ENCODE measurements at places on chromosomes 2 and 18. TPM values are rescaled to one million over a fixed set of nuclear protein-coding genes. Genes with fewer than 3 reads are reported as not detected.

Gene CFAP210
- total RNA-seq: not detected

Gene DGUOK
- total RNA-seq: 71.3 TPM

Gene MTIF2
- total RNA-seq: 34.8 TPM

Gene QPCT
- 35.4 TPM for total RNA-seq

Gene CHRNG
- not detected for total RNA-seq

Gene MOCOS
- total RNA-seq: 15.3 TPM

Gene KCMF1
- total RNA-seq: 97.6 TPM

Gene LRRC30
- total RNA-seq: not detected

Gene DYNAP
- total RNA-seq: not detected

Gene TNFAIP6
- 2.3 TPM for total RNA-seq

Gene CCDC85A
- 0.29 TPM for total RNA-seq

Gene MCEE
- total RNA-seq: 2.7 TPM

Gene REG1B
- total RNA-seq: not detected

Gene FBXO36
- total RNA-seq: 4.2 TPM

Gene RBFA
- total RNA-seq: 33.0 TPM

Gene METTL21A
- 22.7 TPM for total RNA-seq

Gene PTPRN
- total RNA-seq: 3.8 TPM

Gene CTDP1
- total RNA-seq: 31.6 TPM

Gene FAM228A
- total RNA-seq: not detected

Gene MOB4
- 37.1 TPM for total RNA-seq

Gene SH3RF3
- total RNA-seq: 11.3 TPM

Gene KIF1A
- total RNA-seq: 203 TPM

Gene SERTAD2
- total RNA-seq: 13.2 TPM

Gene CFAP221
- 1.8 TPM for total RNA-seq

Gene EFHD1
- total RNA-seq: 6.5 TPM

Gene FAM117B
- 6.7 TPM for total RNA-seq

Gene SPOPL
- total RNA-seq: 13.7 TPM

Gene ACADL
- total RNA-seq: 1.1 TPM

Gene SFTPB
- total RNA-seq: not detected

Gene ADCY3
- total RNA-seq: 24.5 TPM

Gene HOXD1
- 9.8 TPM for total RNA-seq

Gene GYPC
- 137 TPM for total RNA-seq

Gene KIAA1328
- 5.8 TPM for total RNA-seq

Gene DTNA
- total RNA-seq: 19.3 TPM

Gene PLGLB1
- total RNA-seq: 0.38 TPM

Gene ABCG5
- not detected for total RNA-seq

Gene STAMBP
- total RNA-seq: 42.5 TPM

Gene ECEL1
- 2.2 TPM for total RNA-seq

Gene CKAP2L
- 2.5 TPM for total RNA-seq

Gene MOGAT1
- not detected for total RNA-seq

Gene ALPP
- not detected for total RNA-seq

Gene RAB17
- total RNA-seq: 12.1 TPM

Gene TMEM17
- total RNA-seq: 4.4 TPM

Gene KIF5C
- 7.0 TPM for total RNA-seq

Gene NGEF
- total RNA-seq: 3.6 TPM

Gene HOXD13
- not detected for total RNA-seq

Gene ACMSD
- total RNA-seq: not detected

Gene CDH20
- total RNA-seq: not detected

Gene IL36RN
- 0.04 TPM for total RNA-seq

Data from kidney epithelial cell (primary cell).